Upper lobe of right lung (tissue), 1 donor: ENCODE measurements at places on chromosomes 6 and 20. TPM values are rescaled to one million over a fixed set of nuclear protein-coding genes. Genes with fewer than 3 reads are reported as not detected.

DNA sequence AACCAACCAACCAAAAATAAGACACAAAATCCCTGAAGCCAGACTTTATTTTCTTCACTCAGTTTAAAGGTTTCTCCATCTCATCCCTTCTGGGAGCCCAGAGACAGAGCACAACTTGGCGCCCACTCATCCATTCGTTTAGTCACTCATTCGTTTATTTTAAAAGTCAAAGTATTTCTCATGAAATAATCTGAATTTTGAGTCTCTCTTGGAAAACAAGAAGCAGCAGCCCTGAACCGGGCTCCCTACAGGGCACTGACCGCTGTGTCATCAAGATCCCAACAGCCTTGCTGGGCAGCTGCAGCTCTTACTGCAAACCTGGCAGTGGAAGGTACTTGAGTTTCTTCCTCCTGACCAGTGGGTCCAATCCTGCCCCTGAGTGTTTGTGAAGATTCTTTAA lies 171.6 kb downstream of the THBS2 start:
- no peak for DNase-seq

GRCh38 chr6:42748203-42748898 lies 2.4 kb upstream of the TBCC start:
- DNase-seq, result peak; percentile 34

DNA sequence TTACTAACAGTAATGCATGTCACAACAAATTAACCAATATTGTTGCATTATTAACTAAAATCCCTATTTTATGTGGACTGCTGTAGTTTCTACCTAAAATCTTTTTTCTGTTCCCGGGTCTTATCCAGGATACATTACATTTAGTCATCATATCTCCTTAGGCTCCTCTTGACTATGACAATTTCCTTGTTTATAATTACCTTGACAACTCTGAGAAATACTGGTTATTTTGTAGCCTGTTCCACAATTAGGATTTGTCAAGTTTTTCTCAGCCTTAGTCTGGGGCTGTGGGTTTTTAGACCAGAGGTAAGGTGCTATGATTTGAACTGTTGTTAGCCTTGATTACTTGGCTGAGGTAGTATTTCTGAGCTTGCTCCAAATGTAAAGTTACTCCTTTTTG lies 3.7 kb downstream of the FBXO5 start:
- DNase-seq, result no peak

- no peak for DNase-seq
These were observed 2.1 kb upstream of the TRERF1 start for GRCh38 chr6:42453654-42454427.

Gene RIN2
- 116 TPM for total RNA-seq

DNA sequence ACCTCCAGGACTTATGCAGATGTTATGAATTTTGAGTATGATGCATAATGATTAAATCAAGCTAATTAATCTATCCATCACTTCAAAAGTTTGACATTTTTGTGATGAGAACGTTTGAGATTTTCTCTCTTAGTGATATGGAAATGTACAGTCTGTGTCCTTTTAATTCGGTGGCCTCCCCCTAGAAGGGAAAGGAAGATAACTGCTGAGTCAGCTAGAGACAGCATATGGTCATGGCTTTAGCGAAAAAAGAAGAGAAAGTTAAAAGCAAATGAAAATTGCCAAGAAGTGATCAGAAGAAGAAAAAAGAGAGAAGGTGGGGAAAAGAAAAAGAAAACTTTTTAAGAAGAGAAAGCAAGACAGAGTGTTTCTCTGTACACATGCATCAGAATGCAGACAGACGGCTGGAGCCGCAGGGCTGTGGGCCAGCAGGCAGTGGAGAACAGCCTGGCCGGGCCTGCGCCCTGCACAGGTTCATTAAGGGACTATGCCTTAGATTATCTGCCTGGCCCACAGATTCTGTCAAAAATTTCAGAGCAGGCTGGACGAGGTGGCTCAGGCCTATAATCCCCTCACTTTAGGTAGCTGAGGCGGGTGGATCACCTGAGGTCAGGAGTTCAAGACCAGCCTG lies 7.7 kb downstream of the PRR18 start:
- DNase-seq, result no peak

Gene VSTM2L
- 12.9 TPM for total RNA-seq

DNA sequence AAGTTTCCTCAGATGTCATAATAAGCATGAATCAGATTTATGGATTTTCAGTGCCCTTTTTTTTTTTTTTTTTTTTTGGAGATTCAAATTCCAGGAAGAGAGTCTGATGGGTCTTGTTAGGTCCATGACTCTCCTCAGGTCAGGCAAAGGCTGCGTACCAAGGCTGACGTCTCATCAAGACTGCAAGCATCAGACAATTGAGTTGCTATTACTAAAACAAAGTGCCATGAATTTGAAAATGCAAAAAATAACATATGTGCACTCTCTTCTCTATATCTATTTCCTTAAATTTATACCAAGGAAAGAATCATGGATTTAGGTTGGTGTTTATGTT lies 134.7 kb downstream of the FAM83B start:
- no peak for DNase-seq

Gene FILIP1
- 21.6 TPM for total RNA-seq

DNA sequence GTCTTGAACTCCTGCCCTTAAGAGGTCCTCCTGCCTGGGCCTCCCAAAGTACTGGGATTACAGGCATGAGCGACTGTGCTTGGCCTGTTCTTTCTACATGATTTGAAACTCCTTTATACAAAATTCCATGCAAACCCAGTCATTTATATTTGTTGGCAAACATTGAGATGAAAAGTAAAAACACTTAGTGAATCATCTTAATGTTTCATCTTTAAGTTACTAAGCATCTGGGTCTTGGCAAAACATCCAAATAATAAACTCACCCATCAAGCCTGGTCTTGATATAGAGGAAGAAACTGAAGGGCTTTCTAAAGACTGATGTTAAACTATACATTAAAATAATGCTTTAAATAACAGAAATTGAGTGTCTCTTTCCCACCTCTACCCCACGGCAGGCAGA lies 95.1 kb downstream of the FUT9 start:
- DNase-seq, result no peak

GRCh38 chr20:49699200-49699992 lies 14.3 kb downstream of the B4GALT5 start:
- DNase-seq, result no peak

Gene ULBP1
- total RNA-seq, result 1.2 TPM

- DNase-seq, result no peak
These were observed 82.2 kb downstream of the CHMP4B start for GRCh38 chr20:33893314-33893713.

DNA sequence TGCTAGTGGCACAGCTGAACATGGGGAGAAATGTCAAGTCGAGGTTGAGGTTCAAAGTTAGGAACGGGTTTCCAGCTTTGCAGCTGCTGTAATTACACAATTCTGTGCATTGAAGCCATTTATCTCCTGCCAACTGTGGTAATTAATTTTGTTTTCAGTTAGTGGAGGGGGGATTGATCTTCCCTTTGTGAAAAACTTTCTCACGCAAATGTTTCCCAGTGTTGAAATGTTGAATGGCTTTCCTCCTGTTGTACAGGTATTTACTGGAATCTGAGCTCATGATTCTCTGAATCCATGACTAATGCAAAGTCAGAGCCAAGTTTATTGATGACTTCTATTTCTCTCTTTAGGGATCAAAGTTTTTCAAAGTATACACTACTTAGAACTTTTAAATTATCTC lies 198.4 kb upstream of the SLC35B3 start:
- DNase-seq, result no peak

- no peak for DNase-seq
These were observed 298.2 kb upstream of the MARCKS start for GRCh38 chr6:113558966-113559365.

Gene MYLK2
- total RNA-seq, result not detected

DNA sequence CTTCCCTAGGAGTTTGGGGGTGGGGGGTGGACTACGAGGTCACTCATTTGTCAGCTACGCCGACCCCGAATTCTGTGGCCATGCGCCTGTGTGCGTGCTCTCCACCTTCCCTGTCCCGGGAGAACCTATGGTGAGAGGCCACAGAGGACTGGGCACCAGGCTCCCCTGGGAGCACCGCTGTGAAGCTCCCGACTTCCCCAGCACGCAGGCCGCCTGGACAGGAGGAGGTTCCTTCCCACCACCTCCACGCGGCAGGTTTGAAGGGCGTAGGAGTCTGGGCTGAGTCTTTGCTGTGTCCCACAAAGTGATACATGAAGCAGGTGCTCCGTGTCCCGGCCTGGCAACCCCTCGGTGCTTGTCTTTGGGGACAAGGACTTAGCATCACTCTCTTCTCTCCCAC lies 107.2 kb downstream of the CDH4 start:
- no peak for DNase-seq

DNA sequence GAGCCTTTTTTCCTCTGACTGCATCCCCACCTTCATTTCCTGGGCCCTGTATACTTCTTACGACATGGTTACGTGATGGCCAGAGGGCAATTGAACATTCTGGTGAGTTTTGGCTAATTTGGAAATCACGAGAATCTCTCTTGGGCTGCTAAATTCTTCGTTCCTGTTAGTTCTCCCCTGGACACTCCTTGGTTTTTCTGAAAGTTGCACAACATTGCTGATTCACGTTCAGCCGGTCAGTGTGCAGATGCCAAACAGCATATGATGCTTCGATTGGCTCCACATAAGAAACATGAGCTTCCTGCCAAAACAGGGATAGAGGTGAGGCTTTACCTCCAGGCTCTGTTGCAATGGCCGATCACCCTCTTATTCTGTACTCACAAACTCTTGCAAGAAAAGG lies 119.4 kb upstream of the LY86 start:
- no peak for DNase-seq

DNA sequence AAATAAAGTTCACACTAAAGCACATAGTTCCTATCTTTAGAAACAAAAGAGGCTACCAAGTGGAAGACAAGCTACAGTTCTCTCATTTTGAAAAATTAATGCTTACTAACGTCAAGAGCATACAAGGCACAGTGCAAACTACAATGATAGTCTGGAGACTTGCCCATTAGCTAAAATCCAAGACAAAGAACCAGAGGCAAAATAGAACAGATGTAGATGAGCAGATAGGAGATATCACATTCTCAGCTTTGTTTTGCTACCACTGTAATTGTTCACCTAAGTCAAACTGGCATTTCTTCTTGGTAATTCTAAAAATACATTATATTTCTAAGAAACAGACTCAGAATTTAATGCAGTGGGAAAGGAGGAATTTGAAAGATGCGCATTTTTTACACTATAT lies 5.2 kb downstream of the TMEM30A start:
- no peak for DNase-seq

GRCh38 chr6:138204792-138205384 lies 13.4 kb downstream of the PBOV1 start:
- no peak for DNase-seq

DNA sequence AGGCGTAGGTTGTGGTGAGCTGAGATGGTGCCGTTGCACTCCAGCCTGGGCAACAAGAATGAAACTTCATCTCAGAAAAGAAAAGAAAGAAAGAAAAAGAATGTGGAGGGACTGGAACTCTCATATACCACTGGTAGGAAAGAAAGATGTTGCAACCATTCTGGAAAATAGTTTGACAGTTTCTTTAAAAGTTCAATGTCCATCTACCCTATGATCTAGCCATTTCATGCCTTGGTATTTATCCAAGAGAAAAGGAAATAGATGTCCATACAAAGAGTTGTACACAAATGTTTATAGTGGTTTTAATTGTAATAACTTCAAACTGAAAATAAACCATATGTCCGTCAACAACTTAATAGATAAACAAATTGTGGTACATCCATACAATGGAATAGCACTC lies 190.1 kb upstream of the ZNF217 start:
- no peak for DNase-seq

GRCh38 chr20:49712996-49713752 lies 504 bp downstream of the B4GALT5 start:
- peak; percentile 78 for DNase-seq

DNA sequence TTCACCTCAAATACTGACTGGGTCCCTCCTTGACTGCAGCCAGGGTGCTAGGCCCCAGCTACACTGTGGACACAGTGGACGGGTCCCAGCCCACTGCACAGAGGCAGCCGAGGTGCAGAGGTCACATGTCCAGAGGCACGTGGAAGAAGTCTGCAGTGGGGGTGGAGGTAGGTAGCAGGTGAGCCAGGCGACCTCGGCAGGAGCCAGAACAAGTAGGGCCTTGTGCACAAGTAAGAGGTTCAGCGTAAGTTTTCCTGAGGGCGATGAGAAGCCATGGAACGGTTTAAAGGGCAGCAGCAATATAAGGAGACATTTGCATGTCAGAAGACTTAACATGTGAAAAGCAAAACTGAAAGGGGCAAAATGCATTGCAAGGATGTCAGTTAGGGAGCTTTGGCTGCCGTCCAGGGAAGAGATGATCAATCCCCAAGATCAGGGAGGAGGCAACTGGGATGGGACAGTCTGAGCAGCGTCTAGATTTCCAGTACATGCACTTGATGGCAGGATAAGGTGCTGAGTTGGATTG lies 49.7 kb upstream of the SNX9 start:
- no peak for DNase-seq

DNA sequence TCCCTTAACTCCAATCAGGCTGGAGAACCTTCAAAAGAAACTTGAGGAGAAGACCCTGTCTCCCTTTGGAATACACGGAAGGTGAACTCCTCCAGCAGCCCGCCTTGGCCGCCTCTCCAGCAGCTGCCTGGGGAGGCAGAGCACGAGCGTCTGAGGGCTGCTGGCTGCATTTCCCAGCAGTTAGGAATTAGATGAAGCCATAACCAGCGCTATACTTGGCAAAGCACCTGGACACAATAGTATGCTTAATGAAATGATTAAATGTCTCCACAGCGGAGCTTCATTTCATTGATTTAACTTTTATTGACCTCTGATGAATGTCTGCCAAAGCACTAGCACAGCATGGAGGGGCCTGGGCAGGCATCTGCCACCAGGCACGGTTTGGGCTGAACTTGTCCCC lies 73.5 kb downstream of the TMEM242 start:
- DNase-seq, result no peak
